ENCODE measurements at places on chromosomes 2 and 18. TPM values are rescaled to one million over a fixed set of nuclear protein-coding genes. Genes with fewer than 3 reads are reported as not detected.

The AQP12A gene
- total RNA-seq: not detected

The CYRIA gene
- total RNA-seq: 2.8 TPM

The SPDYA gene
- total RNA-seq: not detected

The AMER3 gene
- not detected for total RNA-seq

The CNTNAP5 gene
- not detected for total RNA-seq

The CETN1 gene
- not detected for total RNA-seq

The GREB1L gene
- 19.1 TPM for total RNA-seq

The CD226 gene
- total RNA-seq: 1.3 TPM

The IRS1 gene
- total RNA-seq: 15.8 TPM

The GPC1 gene
- 77.4 TPM for total RNA-seq

The GAL3ST2 gene
- total RNA-seq: 0.56 TPM

The MOB4 gene
- total RNA-seq: 23.5 TPM

The MOGAT1 gene
- not detected for total RNA-seq

The GPBAR1 gene
- 1.9 TPM for total RNA-seq

The NPPC gene
- total RNA-seq: 1.1 TPM

The KCNG3 gene
- not detected for total RNA-seq

The KIAA2012 gene
- not detected for total RNA-seq

The ANKRD62 gene
- total RNA-seq: not detected

The NTSR2 gene
- not detected for total RNA-seq

The LYPD1 gene
- total RNA-seq: not detected

The TCF23 gene
- not detected for total RNA-seq

The ZDBF2 gene
- 7.2 TPM for total RNA-seq

The RNU2-63P gene
- not detected for total RNA-seq

The POTEJ gene
- not detected for total RNA-seq

The CPLX4 gene
- not detected for total RNA-seq

The DCDC2C gene
- not detected for total RNA-seq

The CD207 gene
- not detected for total RNA-seq

The MC4R gene
- not detected for total RNA-seq

The SCYGR4 gene
- total RNA-seq: not detected

The GRHL1 gene
- total RNA-seq: 3.2 TPM

The PSMA8 gene
- total RNA-seq: not detected

The INHBB gene
- 5.9 TPM for total RNA-seq

The ITGB6 gene
- 0.30 TPM for total RNA-seq
